ENCODE measurements at places on chromosomes 11 and 22. TPM values are rescaled to one million over a fixed set of nuclear protein-coding genes. Genes with fewer than 3 reads are reported as not detected.

- no peaks in the 10 kb centered on the region for H3K27me3 ChIP-seq
- no peaks in the 10 kb centered on the region for H3K36me3 ChIP-seq
- peaks cover 25% of the 10 kb centered on the region for H3K4me1 ChIP-seq
- no peak overlapping the region for H3K4me3 ChIP-seq
- peak; percentile 94 for DNase-seq
Observed at GRCh38 chr22:32754413-32755041, 47.0 kb upstream of the TIMP3 start.

DNA sequence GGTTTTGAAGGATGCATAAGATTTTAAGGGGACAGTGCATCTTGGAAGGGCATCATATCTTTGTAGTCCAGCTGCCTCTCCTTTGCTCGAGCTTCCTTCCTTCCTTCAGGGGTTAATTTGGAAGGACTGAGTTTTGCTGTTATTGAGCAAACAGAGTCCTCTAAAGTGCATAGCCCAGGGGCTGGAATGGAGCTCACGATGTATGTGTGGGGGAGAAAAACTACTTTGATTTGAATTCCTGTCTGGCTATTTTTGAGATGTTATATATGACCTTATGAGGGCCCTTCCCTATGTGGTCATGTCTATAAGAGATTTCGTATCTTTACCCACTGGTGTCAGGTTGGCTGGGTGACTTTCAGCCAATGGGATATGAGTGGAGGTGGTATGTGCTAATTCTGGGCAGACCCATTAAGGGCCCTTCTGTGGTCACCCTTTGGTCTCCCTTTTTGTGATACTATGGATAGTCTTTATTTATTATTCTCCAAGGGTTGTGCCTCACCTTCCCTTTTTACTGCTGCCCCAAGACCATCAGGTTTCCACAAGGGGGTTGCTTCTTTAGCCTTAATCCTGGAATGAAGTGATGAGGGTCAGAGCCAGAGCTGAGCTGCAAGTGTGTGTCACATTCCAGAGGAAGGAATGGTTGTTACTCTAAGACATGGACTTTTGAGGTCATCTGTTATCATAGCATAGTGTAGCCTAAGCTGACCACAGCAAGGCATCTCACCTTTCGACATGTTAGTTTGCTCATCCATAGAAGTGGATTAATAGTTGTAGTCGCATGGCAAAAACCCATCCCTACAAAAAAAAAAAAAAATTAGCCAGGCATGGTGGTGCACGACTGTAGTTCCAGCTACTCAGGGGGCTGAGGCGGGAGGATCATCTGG is 54.6 kb downstream of the LRRC74B start:
- H3K36me3 ChIP-seq: no peaks in the 10 kb centered on the region
- no peaks in the 10 kb centered on the region for H3K4me1 ChIP-seq
- no peaks in the 10 kb centered on the region for H3K27me3 ChIP-seq

DNA sequence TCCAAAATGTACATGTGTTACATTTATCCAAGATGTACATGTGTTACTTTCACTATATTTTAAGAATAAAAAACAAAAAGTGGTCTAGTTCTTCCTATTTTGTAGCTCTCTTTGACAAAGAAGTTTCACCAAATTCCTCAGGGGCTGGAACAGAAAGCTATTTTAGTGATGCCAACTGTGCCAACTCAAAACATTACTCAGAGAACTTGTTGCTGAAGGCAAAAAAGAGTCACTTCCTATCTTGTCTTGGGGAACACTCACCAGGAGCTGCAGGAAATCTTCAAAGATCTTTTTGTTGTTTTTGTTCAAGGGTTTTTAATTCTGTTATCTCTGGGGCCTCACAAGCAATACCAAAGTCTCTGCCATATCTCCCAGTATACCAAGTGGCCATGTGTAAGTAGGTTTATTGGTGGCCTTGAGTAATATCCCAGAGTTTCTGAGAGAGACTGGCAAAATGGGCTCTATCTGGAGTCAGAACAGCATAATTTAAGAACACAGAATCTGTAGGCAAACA is 13.6 kb upstream of the EED start:
- no peaks in the 10 kb centered on the region for H3K27me3 ChIP-seq
- no peaks in the 10 kb centered on the region for H3K36me3 ChIP-seq
- H3K4me3 ChIP-seq: no peak overlapping the region
- no peak overlapping the region for H3K27ac ChIP-seq

Gene GSTT2B
- polyA plus RNA-seq: 2.1 TPM
